Gastrocnemius medialis (tissue), 4 donors: ENCODE measurements at places on chromosomes 7 and 10. TPM values are rescaled to one million over a fixed set of nuclear protein-coding genes. Genes with fewer than 3 reads are reported as not detected.

The MICU1 gene
- total RNA-seq, result 62.2 TPM

The BRI3 gene
- total RNA-seq, result 109 TPM

GRCh38 chr10:132239126-132240031 is 52.6 kb downstream of the DPYSL4 start:
- DNase-seq, result no peak

- no peak for DNase-seq
Measured at GRCh38 chr7:85274454-85274853, 87.6 kb upstream of the SEMA3D start.

DNA sequence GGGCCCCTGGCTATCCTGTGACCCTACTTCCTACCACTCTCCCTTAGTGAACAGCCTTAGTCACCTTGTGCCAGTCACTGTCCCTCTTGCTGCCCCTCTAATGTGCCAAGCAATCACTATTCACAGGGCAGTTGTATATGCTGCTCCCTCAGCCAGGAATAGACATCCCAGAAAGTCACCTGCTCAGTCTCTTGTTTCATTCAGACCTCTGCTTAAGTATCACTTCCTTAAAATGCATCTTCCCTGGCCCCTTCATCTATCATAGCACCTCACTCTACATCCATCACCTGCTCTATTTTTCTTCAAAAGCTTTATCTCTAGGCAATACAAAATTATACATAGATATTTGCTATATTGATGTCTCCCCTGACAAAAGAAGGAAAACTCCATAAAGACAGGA is 328.4 kb upstream of the NFE2L3 start:
- DNase-seq, result no peak
